ENCODE measurements at places on chromosomes 1 and 21.
A peak's percentile ranks its signal among the peaks of the same experiment; 100 is the strongest.

GRCh38 chr1:177783051-177783450 is 186.8 kb downstream of the SEC16B start:
- DNase-seq = no peak

- no peak for DNase-seq
These were observed 20.1 kb downstream of the URB1 start for GRCh38 chr21:32372755-32373154.

DNA sequence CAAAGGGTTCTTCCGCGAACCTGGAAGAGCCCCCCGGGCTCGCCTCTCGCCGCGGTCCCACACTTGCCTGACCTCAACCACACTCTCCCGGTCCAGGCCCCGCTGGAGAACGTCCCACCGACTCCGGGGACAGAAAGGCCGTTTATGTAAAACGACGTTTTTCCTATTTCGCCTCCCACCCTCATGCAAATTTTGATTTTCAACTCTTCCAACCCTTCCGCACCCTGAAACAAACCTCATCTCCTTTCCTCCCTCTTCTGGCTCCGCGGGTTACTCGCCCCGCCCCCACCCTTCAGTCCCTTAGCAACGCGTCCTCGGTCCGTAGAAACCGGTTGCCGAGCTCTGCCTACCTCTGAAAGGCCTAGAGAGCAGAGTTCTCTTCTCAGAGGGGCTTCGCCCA is at the start of gene C1orf141:
C1orf141 (minus strand) TSS at position 276 of the 400 bp plus-strand sequence. CDS start 7,730 bp downstream, outside the sequence.
- DNase-seq = peak; percentile 48

DNA sequence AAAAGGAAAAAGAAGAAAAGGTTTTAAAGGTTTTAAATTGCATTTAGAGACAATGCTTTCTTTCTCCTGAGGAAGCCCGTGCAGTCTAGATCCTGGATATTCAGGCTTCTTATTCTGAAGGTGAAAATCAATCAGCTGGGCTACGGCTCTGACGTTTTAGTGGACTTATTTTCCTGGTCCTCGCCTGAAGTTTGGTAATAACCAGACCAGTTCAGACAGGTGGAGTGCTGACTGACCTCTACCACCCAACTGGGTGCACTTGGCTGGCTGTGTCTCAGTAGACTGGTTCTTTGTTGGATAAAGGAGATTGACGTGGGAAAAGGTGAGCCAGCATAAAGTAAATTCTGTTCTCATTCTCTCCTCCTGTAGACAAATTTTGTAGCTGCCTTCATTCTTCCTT is 7.2 kb upstream of the ATP1A1 start:
- DNase-seq = no peak

GRCh38 chr1:166153525-166154314 is 13.1 kb downstream of the FAM78B start:
- DNase-seq = no peak

DNA sequence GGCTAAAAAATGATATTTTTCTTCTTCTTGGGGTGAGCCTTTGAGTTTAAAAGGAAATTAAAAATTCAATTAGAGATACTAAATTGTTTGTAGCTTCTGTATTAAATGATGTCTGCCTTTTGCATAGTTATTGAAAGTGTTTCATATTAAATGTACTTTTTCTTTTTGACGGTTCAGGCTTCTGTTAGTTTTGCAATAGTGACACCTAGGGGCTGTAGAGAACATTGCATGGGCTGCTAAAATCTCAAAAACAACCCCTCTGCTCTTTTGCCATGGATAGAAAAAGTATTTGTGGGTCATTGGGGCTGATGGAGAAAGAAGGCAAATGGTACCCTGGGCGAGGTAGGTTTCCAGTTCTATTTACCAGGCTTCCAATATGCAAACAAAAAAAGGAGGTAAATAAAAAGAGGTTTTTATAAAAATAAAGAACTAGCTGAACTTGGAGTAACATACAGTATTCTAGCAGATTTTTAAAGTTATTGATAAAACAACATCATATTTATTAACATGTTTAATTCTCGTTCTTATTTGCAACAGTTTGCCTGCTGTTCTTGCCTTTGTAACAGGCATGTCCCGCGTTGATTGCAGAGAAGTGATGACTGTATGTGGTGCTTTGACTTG is 115.4 kb upstream of the HOOK1 start:
- no peak for DNase-seq

DNA sequence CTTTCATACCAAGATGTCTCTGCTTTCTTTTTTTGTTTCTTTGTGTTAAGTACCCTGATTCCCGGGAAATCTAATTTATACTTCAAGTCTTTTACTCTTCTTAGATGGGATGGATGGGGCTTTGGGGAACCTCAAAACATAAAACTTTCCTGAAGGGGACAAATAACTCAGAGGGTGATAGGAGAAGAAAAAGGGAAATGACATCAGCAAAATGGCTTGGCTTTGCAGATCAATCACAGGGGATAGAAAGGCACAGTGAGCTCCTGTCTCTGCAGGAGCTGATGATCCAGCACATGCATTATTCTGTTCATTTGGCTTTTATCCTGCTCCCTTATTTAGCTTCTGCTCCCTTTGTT is 1.4 kb upstream of the CA14 start:
- DNase-seq = no peak

DNA sequence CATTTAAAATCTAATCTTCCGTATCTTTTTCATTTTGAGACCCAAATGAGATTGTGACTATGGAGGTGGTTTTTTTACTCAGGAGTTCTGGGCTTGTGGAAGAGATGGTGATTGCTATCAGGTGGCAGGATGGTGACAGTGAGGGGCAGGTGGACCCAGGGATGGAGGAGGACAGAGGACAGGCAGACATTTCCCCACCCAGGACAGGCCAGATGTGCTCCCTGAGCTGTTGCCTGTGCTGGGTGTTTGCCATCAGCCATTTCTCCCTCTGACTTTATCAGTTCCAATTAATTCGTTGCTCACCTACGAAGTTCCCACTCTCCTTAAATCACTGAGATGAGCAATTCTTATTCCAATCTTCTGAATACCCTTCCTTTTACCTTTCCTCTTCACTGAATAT is 26.5 kb downstream of the C1orf116 start:
- DNase-seq = no peak

DNA sequence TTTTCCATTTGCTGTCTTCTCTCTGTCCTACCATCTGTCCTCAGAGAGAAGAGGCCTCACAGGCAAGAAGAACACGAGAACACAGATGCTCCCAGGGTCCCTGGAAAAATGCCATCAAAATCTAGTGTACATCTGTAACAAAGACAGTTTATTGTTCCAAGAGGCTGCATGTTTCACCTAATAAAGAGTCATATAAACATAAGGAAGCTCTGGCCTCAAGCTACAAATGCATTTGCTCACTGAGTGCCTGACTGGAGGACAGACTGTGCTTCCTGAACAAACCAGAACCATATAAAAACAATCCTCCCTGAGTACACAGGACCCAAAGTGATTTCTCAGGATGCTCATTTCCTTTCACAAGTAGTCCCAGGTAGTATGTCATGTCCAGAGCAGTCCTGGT is 76.3 kb upstream of the SLC44A3 start:
- no peak for DNase-seq

Measured in neuronal stem cell (in vitro differentiated cells).